ENCODE measurements at places on chromosomes 6 and 20.
A peak's percentile ranks its signal among the peaks of the same experiment; 100 is the strongest.

GRCh38 chr6:39113788-39114187 is 1.2 kb downstream of the SAYSD1 start:
- DNase-seq = no peak

DNA sequence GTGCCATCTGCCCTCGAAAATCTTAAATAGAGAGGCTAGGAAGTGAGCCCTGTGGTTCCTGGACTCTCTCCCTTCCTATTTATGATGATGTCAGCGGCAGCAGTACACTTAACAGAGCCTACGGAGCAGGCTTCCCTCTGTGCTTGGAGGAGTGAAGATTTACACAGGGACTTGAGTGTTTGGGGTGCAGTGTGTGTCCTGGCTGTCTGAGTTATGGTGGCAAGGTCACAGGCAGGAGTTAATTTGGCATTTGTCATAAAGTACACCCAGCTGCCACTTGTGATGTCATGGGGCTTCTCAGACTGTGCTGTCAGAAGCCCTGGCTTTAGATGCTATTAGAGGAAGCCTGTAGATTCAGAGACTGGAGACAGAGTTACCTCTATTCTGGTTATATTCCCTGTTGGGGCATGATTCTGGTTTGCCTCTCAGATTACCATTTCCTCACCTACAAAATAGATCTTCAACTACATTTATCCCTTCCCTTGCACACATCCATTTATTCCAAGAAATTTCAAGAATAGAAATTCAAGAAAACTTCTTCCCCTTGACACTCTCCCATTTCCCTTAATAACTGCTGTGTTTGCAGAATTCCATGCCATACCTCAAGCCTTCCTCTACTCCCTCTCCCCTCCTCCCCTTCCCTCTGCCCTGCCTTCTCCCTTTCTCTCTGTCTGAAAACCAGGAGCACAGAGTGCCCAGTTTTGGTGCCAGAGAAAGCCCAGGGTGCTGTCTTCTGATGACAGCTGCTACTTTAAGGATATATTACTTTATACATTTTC is 72.1 kb downstream of the SLC24A3 start:
- DNase-seq = no peak

GRCh38 chr6:137856138-137856898 is 10.7 kb upstream of the TNFAIP3 start:
- no peak for DNase-seq

GRCh38 chr20:36017048-36017951 is 48.9 kb downstream of the CNBD2 start:
- DNase-seq = peak; percentile 71

- DNase-seq = no peak
These were observed 227.5 kb downstream of the UST start for GRCh38 chr6:148974351-148974750.

DNA sequence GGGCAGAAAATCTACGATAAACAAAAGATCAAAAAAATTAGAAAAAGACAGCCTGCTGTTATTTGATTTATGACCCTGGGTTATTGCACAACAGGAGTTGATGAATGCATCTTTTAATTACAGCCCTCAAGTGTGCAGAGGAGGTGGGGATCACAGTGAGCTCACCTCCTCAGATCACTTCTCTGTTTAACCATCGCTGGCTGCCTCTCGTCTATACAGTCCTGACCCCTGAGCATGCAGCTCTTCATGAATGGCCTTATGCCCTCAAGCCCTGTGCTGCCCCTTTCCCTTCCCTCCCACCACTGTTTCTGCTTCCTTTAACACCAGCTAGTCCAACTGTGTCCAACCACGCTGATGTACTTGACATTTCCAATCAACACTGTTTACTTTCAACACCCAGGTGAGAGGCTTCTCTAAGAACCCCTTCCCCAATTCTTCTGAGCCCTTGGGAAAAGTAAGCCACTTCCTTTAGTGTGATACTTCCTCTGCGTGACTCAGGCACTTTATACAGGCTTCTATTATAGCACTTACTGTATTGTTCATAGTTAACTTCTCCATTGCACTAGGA is 60.6 kb upstream of the RIPOR2 start:
- DNase-seq = no peak

GRCh38 chr6:105983763-105984162 is 102.4 kb upstream of the PRDM1 start:
- DNase-seq = no peak

GRCh38 chr6:19715167-19715551 is 122.0 kb upstream of the ID4 start:
- DNase-seq = no peak

DNA sequence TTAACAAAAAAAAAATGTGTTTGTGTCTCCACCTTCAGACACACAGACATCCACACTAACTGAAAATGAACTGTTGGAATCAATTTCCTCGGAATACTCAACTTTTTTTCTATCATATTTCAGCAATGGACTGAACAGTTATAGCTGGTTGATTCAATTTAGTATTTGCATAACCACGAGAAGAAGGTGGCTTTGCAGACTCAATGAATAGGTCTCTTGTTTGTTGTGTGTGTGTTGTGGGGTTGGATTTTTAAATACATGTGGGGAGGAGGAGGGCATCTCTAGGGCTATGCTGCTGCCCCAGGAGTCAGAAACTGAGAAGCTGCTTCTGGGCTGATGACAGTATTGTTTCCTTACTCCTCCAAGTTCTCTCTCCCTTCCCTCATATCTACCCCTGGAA is 28.7 kb downstream of the TFAP2A start:
- DNase-seq = no peak

DNA sequence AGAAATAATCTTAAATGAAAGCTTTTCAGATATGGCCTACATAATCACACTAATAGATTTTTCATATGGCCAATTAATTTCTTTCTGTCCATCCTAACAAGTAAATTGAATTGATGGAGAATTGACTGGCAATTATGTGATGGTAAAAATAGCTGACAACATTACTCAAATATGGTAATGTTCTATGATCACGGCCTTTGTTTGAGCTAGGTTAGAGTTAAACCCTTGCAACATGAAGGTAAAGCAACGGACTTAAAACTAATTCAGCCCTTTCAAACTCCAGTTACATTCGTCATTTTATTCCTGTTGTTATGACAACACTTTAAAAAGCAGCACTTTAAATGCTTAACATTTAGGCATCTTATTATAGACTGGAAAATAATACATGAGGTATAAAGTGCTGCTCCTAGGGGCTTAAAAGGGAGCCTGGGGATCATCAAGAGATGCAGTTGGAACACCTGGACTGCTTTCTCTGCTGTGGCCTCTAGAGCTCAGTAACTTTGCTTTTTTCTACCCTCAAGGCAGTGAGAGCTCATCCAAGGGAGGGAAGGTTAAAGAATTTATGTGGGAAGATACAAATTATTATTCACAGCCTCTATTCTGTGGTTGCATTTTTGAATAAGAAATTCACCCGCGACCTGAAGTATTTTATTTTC is 46.9 kb downstream of the RIPOR2 start:
- DNase-seq = no peak

GRCh38 chr20:19478320-19478895 is 266.0 kb downstream of the SLC24A3 start:
- DNase-seq = no peak

- DNase-seq = no peak
These were observed 74.0 kb upstream of the FRMD1 start for GRCh38 chr6:168152980-168153379.

DNA sequence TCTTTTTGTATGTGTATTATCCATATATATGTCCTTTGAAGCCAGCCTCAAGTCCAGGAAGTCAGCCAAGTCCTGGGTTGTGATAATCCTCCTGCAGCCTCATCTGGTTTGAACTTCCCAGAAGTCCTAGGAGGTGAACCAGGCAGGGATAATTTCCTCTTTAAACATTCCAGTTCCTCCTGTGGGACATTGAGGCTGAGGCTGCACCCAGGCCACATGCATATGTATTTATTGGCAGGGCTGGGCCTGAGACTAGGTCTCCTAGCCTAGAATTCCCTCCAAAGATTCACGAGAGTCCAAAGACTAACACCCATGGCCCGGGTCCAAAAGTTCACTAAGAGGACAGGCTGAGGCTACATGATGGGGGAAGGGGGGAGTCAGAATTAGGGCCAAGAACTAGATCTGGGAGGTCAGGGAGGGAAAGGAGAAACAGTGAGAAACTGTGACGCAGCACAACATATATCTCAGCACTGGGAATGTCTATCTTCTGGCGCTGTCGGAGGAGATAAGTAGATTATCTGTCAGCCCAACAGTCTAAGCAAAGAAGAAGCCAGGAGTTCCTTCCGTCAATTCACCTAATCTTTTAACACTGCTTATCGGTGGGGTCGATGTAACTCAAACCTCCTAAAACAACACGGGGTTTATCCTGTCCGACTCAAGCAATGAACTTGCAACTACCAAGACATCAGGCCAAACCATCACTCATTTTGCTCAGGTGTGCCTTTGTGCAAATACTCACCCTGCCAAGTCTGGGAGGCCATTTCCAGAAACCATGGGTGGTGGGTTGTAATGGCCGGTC is 43.3 kb downstream of the SNX5 start:
- no peak for DNase-seq

DNA sequence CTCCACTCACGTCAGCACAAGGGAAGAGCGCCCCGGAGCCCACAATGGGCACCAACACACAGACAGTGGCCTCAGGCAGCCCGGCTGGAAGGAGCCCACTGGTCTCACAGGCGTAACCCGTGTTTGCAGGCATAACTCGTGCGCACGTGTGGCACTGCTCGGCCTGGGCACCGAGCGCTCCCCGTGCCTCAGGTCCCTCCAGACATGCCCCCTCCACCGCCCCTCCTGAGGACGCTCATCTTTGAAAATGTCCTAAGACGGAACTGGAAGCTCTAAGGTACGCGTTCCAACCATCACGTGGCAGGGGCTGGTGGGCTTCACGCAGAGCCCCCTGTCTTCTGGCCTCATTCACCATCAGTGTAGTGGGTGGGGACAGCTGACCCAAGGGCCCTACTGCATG is 44.6 kb downstream of the SSR1 start:
- no peak for DNase-seq

DNA sequence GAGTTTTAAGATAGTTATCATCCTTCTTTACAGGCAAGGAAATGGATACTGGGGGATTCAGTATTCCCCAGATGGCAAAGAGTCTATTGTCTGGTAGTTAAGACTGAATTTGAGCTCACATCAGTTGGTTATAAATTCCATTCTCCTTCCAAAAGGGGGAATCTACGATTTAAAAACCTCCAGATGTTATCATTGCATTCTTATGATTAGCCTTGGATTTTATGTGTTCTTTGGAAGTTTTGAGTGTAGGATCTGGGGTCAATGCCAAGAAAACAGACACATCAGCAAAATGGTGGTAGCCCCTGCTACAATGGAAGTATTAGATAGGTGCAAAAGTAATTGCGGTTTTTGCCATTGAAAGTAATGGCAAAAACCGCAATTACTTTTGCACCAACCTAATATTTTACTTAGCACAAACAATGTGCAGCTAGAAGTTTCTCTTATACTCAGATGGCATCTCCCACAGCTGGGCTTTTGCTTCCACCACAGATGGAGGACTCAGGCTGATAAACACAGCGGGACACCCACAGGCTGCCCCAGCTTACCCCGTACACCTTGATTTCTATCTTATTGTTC is 168.2 kb upstream of the RIN2 start:
- DNase-seq = no peak

- DNase-seq = no peak
These were observed 23.7 kb downstream of the TRAF3IP2 start for GRCh38 chr6:111581957-111582356.

- DNase-seq = no peak
These were observed 112.8 kb downstream of the SAMD5 start for GRCh38 chr6:147621263-147621662.

DNA sequence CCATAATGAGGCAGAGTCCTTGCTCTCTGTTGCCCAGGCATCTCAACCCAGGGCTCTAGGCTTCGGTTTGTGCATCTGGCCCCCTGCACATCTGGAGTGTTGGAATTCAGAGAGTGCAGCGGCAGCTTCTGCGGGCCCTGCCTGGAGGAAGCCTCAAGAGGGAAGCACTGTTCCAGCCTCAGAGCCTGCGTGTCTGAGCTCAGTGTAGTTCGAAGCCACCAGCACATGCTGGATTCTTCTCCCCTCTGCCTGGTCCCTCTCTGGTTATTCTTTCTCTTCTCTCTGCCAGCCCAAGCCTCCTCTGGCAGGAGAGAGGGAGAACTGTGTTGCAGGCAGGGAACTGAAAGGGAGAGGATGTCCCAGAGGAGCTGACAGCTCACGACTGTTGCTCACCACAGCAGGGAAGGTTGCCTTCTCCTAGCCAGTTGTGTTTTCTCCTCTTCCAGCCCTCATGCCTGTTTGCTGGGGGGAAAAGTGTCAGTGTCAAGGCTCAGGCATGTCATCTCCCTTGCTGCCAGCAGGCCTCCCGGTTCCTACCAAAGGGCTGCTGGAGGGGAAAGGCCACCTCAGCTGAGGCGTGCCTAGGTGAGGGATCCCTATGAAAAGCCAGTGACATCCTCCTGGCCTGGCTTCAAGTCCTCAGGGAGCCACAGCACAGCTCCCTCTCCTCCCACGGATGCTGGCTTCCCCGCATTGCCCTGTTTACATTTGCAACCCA is 126.0 kb upstream of the LRFN2 start:
- DNase-seq = no peak

GRCh38 chr6:53361549-53362031 is 12.8 kb upstream of the ELOVL5 start:
- DNase-seq = no peak

GRCh38 chr6:33886673-33887144 is 82.9 kb upstream of the MLN start:
- DNase-seq = no peak

GRCh38 chr20:15346657-15347280 is 1009.4 kb upstream of the FLRT3 start:
- no peak for DNase-seq

- no peak for DNase-seq
These were observed 52.9 kb downstream of the NEDD9 start for GRCh38 chr6:11179419-11180202.

DNA sequence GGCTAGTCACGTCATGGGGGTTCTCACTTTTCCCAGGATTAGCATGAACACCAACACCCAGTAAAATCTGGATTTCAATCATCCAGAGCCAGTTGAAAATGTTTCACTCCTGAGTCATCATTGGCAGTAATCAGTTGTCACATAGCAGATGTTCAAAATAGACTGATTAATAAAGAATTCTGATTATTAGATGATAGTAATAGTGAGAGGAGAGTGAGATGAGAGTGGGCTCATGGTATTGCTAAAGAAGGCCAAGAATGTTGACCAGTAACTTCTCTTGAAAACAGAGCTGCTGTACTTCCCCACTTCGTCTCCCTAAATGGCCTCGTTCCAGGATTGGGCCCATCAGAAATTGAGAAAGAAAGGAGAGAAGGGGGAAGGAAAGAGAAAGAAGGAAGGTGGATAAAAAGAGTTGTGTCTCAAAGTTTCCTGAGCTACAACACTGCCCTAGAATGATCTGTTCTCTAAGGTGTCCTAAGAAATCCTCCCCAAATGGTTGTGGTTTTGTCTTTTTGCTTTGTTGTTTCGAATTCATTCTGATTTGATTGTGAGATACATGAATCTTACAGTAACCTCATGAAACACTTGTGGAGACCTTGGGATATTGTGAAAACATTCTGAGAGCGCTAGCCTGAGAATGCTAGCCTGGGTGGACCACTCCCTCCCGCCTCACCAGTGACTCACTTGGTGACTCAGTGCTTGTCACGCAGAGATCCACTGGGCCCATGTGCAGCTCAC is 502.2 kb upstream of the JARID2 start:
- DNase-seq = no peak

- no peak for DNase-seq
These were observed 6.1 kb upstream of the ARID1B start for GRCh38 chr6:156771047-156771446.

Data from right renal pelvis (tissue), 4 donors.